ENCODE measurements at places on chromosomes 7 and 10. TPM values are rescaled to one million over a fixed set of nuclear protein-coding genes. Genes with fewer than 3 reads are reported as not detected.

OR9A2 gene
- total RNA-seq, result not detected

DNA sequence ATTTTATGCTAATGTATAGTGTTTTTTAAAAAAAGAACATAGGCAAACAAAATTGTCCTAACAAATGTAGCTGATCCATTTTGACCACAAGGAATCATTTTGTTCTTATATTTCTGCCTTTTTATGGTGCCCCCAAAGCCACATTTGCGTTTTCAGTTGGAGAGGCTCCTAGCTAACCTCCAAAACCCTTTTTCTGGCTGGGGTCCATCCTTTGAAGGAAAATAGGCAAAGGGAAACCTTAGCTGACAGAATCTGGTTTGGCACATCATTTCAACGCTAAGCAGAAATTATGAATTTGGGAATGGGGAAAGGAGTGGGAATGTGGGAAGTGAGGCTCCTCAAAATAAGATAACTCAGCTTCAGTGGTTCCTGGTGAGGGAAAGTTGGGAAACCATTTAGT lies 25.6 kb upstream of the SLC25A13 start:
- DNase-seq, result no peak

OR2A5 gene
- not detected for total RNA-seq

PVRIG gene
- not detected for total RNA-seq

DNA sequence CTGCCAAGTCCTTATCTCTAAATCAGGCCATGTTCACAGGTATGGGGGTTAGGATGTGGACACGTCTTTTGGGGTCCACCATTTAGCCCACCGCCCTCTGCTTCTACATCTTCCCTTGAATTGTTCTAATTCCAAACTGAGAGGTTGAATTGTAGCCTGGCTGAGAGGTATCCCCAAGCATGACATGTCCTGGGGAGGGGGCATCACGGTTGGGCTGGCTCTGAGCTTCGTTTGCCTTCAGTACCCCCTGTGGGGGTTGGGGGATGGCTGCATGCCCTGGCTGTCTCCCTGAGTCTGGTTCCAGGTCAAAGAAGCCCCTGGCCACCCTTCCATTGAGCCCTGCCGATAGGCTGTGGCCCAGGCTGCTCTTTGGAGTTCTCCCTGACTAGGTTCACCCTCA lies 204.6 kb downstream of the GLRX3 start:
- no peak for DNase-seq

THNSL1 gene
- total RNA-seq, result 2.7 TPM

- DNase-seq, result no peak
Observed at GRCh38 chr10:69715156-69715898, 85.3 kb downstream of the FAM241B start.

DNA sequence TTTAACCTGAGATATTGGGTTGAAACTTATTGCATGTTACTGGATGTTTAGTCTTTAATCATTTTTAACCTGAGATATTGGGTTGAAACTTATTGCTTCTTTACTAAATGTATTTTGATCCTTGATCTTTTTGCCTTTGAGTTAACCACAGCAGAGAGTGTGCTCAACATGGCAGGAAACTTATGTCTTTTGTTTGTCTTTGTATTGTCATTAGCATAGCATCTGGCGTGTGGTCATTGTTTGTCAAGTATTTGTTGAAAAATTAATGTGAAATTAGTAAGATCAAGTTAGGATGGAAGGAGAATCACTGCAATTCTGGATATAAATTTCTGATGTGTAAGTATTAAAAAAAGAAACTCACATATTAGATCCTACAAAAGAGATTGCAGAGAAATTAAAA lies 8.2 kb downstream of the MRC1 start:
- no peak for DNase-seq
